ENCODE measurements at places on chromosomes 1 and 21.

GRCh38 chr1:199335496-199335895 is 692.0 kb upstream of the NR5A2 start:
- DNase-seq = no peak

- DNase-seq = no peak
Measured at GRCh38 chr21:44903050-44903685, 17.5 kb downstream of the ITGB2 start.

- DNase-seq = no peak
Measured at GRCh38 chr1:3463013-3463385, 8.5 kb downstream of the ARHGEF16 start.

DNA sequence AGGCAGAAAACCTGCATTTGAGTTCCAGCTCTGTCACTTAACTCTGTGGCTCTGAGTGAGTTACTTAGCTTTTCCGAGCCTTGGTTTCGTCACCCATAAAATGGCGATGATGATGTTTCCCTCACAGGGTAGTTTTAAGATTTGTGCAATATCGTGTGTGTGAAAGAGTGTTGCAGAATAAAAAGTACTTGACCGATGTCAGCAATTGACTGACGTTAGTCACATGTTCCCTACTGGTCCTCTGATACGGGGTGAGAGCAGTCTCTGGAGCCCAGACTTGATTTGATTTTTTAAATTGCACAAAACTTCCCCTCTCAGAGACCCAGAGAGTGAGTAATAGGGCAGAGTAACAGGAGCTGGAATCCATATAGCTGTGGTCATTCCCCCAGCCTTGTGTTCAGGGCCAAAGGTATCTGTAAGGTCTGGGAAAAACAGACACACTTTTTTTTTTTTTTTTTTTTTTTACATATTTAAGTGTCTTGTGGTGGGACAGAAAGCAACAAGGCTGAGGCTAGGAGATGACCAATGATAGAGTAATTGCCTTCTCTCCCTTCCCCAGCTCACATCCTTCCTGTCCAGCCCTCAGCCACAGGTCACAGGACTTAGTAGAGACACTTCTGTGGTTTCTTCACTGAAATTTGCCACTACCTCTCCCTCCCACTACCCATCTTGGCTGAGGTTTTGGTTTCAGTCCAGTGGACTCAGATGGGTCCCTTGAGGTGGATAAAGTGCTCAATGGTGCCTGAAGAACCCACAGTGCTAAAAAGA is 2.0 kb downstream of the FCER1G start:
- DNase-seq = no peak

DNA sequence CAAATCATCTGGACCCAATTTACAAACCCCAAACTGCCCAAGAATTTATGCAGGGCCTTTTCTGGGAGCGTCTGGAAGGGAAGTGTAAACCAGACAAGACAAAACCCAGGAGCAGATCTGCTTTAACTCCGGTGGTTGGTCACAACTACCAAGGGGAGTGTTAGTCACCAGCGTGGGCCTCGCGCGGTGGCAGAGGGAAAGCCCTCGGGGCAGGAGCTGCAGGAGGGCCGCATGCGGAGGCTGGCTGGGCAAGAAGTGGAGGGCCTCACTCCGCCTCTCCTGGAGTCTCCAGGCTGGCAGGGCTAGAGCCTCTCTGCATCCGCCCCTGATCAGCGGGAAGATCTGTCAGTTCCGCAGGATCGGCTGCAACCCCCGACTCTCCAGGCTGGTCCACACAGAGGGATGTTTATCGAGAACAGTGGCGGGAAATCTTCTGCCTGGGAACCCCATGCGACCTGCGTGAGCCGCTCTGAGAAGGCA is 2.0 kb downstream of the COL24A1 start:
- DNase-seq = peak; percentile 85

DNA sequence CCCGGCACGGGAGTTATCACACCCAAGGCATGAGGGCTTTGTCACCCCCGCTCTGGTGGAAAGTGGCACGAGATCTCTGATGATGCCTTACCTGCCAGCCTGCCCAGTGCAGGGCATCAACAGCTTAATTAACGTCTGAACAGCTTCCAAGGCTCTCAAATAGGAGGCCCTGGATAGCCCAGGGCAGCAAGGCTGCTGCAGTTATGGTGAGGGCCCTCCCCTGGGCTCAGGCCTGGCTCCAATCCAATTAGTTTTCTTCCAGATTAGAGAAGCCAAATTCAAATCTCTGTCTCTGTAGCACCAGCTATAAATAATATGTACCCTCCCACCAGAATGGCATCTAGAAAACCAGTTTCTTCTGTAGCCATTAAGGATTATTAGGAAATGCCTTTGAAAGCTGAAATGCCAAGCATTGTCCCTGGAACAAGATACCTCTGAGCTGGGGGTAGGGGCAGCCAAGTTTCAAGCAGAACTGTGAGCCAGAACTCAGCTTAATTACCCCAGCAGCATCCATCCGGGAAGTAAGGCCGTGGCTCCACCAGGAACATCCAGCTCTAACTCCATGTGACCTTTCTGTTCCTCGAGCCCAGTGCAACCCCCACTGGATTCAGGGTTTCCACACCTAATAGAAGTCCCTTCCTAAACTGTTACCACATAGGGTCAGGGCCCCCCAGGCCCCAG is 12.5 kb downstream of the QSOX1 start:
- no peak for DNase-seq

GRCh38 chr1:172460887-172461315 is 17.0 kb upstream of the PIGC start:
- no peak for DNase-seq

- DNase-seq = no peak
Measured at GRCh38 chr21:44657635-44658540, at the start of gene KRTAP12-3. KRTAP12-3 (plus strand) TSS chr21:44657932; CDS start chr21:44657980, 48 bp downstream.

GRCh38 chr1:32989160-32990050 is 24.8 kb upstream of the RNF19B start:
- DNase-seq = peak; percentile 66

- DNase-seq = no peak
Measured at GRCh38 chr1:8179132-8179793, 138.7 kb upstream of the SLC45A1 start.

- no peak for DNase-seq
Measured at GRCh38 chr1:208850442-208850841, 606.3 kb upstream of the PLXNA2 start.

DNA sequence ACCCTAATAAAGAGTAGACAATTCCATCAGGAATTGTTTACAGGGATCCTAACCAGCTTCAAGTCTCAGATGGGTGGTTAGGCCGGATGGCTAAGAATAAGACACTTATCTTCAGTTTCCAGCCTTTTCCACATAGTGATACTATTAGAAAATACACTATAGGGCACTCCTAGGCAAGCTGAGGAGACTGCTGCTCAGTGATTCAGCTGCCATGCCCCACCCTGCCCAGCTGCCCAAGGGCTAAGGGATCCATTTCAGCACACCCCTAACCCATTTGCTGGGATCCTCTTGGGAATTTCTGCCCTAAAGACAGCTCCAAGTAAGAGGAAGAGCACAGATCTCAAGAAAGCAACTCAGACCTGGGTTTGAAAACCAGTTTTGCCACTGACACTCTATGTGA is 31.9 kb downstream of the PLPP3 start:
- DNase-seq = no peak

- no peak for DNase-seq
Measured at GRCh38 chr1:180462102-180462501, 40.3 kb downstream of the ACBD6 start.

DNA sequence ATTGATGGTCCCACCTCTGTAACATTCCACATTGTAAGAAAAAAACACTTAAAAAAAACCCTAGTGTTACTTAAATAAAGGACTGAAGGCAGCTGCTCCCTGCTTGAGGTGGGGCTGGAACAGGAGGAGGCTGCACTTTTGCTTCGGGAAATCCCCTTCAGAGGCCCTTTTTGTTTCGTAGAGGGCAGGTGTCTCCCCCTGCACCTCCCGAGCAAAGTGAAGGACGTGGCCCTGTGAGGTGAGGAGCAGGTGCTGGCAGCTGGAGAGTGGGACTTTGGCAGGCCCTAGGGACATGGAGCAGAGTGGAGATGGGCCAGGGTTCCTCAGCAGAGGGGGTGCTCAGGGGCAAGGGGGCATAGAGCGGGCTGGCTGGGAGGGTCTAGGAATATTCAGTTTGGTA is 33.4 kb upstream of the WNT4 start:
- no peak for DNase-seq

- no peak for DNase-seq
Measured at GRCh38 chr1:174469687-174470086, 21.9 kb downstream of the GPR52 start.

- DNase-seq = no peak
Measured at GRCh38 chr1:48725341-48726046, 51.2 kb downstream of the BEND5 start.

GRCh38 chr1:232327269-232327668 is 302.7 kb downstream of the SIPA1L2 start:
- no peak for DNase-seq

DNA sequence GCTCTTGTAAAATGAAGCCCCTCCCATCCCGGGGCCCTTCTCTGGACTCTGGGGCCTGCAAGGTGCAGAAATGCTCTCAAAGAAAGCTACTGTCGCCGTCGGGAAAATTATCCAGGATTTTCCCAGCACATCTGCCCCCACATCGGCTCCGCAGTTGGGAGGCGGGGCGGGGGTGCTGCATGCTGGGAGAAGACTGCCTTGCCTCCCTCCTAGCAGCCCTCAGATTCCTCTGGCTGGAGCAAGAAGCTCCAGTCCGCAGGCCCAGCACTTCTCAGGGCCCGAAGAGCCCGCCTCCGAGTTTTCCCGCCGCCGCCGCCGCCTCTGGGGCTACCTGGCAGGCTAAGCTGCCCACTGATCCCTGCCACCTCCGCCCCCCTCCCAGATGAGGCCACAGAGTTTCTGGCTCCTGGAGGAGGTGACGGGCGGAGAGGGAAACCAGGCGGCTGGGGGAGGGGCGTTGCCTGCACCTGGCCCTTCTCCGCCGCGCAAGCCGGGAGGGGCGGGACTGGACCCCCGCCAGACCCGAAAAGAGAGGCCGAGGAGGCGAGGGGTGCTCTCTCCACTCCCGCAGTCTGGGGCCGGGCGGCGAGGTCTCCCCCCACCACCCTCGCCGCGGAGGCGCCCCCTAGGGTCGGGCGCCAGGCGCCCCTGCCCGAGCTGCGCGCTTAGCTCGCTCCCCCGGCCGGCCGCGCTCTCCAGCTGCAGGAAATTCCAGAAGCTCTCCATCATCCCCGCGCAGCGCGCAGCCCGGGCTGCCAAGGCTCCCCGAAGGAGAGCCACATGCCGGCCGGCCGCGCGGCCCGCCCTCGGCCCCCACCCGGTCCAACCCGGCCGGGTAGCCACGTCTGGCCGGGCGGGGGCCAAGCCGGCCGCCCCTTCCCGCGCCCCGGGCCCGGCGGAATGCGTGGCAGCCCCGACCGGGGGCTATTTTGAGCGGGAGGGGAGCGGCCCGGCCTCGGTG is 28.8 kb downstream of the AHDC1 start:
- DNase-seq = peak; percentile 54

DNA sequence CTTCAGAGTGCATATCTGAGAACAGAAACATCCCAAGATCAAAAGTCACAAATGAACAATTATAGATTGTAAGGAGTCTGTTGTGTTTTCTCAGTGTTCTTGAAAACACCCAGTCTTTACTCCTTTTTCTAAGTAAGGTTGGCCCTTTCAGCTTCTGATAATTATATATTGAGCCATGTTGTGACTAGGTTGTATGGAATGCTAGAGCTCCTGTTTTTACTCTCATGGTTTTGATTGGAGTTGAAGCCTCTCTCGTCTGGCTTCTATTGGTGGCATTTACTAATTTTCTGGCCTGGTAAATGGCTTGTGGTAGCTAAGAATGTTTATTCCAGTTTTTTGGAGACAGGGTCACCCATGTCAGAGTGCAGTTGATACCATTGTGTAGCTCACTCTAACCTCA is 84.7 kb downstream of the NDUFS5 start:
- no peak for DNase-seq

DNA sequence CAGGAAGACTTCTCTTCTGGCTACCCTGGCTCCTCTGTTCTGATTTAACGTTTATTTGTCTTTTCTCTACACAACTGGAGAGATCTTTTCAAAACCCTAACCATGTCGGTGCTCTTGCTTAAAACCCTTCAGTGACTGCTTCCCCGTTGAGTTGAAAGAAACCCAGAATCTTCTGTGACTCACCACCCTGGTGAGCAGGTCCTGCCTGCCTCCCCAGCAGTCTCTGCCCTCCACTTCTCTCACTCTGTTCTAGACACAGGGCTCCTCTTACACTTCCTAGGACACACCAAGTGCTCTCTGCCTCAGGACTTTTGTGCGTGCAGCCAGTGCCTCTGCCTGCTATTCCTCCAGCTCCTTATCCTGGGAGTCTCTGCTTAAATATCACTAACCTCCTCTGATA is 131.4 kb downstream of the IER5 start:
- DNase-seq = no peak

GRCh38 chr1:204564835-204565234 is 48.6 kb downstream of the MDM4 start:
- no peak for DNase-seq

GRCh38 chr1:230284891-230285290 is 141.2 kb downstream of the PGBD5 start:
- no peak for DNase-seq

- DNase-seq = no peak
Measured at GRCh38 chr21:42500736-42501135, 4.7 kb upstream of the RSPH1 start.

DNA sequence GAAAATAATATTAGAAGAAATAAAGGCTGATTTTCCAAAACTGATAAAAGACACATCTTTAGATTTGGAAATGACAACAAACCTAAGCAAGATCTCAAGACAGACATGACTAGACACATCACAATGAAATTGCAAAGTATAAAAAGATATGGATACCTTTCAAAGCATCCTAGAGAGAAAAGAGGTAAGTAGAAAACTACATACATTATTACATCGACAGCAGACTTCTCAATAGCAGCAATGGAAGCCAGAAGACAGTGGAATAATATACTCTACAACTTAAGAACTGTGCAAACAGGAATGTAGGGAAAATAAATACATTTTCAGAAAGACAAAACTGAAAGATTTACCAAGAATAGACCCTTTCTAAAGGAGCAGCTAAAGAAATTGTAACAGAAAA is 50.2 kb downstream of the DENND1B start:
- no peak for DNase-seq

- DNase-seq = peak; percentile 43
Measured at GRCh38 chr1:27366113-27366410, 699 bp downstream of the MAP3K6 start.

GRCh38 chr1:180229483-180230415 is at the start of gene LHX4:
LHX4 (plus strand) TSS chr1:180230264; CDS start chr1:180230530, 266 bp downstream.
- no peak for DNase-seq

GRCh38 chr1:151553659-151554058 is 13.6 kb downstream of the TUFT1 start:
- peak; percentile 26 for DNase-seq

- DNase-seq = no peak
Measured at GRCh38 chr1:27535386-27535785, 45.4 kb upstream of the WASF2 start.

DNA sequence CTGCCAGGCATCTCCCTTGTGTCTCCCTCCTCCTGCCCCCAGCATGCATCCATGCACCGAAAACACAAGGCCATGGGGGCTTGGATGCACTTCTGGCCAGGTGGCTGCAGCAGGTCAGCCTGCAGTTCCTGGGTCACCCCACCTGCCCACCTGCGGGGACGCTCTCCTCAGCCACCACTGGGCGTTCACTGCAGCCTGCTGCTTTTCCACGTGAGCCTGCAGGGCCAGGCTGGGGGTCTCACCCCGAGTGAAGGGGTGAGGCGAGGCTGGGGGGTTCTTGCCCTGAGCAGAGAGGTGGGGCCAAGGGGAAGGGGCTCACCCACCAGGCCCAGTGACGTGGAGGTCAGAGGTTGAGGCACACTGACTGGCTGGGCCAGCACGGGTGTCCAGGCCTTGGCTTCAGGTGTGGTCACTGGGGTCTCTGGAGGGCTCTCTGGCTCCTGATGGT is 64.6 kb downstream of the WNT9A start:
- DNase-seq = no peak

- DNase-seq = peak; percentile 44
Measured at GRCh38 chr1:51690285-51690961, 73.5 kb downstream of the OSBPL9 start.

- DNase-seq = peak; percentile 75
Measured at GRCh38 chr1:77514921-77515776, 167.3 kb downstream of the ZZZ3 start.
